ENCODE measurements at places on chromosomes 6 and 20.

- DNase-seq: peak; percentile 91
Measured at GRCh38 chr20:8116067-8116811, 15.8 kb upstream of the PLCB1 start.

DNA sequence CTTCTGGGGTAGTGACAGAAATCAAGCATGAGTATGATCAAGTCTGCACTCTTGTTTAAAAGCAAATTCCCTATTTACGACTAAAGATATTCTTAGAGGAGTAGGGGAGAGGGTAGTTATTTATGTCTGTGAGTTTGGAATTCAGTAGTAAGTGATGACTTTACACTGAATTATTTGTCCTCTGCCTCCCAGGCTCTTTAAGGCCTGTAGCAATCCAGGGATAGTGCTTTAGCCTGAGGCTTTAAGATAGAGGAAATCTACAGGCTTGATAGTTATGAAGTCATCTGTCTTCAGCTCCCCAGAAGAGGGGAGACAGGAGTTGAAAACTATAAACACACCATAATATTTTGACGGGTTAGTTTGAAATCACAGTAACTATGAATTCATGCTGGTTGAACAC, 664.5 kb downstream of the EPM2A start:
- peak; percentile 83 for DNase-seq

DNA sequence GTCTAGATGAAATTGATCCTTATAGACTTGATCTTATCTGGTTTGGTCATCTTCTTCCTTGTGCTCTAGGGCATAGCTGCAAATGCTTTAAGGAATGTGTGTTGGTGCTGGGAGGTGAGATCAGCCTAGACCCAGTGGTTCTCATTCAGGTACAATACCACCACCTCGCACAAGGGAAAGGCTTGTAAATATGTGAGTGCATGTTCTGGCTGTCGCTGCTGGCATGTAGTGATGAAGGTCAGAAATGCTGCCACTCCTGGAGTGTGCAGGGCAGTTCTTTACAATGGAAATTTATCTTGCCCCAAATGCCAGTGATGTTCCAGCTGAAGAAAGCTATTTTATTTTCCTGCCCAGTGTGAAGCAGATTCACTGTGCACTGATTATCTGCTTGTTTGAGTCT, 900.9 kb downstream of the QKI start:
- no peak for DNase-seq

- no peak for DNase-seq
Measured at GRCh38 chr6:110552901-110553641, 76.7 kb upstream of the SLC22A16 start.

GRCh38 chr6:20918868-20919267, 384.6 kb downstream of the CDKAL1 start:
- no peak for DNase-seq

GRCh38 chr6:31664790-31665500, at the start of gene GPANK1:
GPANK1 (minus strand) TSS chr6:31664997; CDS start chr6:31664478, 519 bp downstream.
- peak; percentile 94 for DNase-seq

GRCh38 chr20:5430670-5431069, 113.9 kb upstream of the PROKR2 start:
- DNase-seq: no peak

- DNase-seq: no peak
Measured at GRCh38 chr20:33313686-33314314, 30.8 kb downstream of the BPIFB1 start.

DNA sequence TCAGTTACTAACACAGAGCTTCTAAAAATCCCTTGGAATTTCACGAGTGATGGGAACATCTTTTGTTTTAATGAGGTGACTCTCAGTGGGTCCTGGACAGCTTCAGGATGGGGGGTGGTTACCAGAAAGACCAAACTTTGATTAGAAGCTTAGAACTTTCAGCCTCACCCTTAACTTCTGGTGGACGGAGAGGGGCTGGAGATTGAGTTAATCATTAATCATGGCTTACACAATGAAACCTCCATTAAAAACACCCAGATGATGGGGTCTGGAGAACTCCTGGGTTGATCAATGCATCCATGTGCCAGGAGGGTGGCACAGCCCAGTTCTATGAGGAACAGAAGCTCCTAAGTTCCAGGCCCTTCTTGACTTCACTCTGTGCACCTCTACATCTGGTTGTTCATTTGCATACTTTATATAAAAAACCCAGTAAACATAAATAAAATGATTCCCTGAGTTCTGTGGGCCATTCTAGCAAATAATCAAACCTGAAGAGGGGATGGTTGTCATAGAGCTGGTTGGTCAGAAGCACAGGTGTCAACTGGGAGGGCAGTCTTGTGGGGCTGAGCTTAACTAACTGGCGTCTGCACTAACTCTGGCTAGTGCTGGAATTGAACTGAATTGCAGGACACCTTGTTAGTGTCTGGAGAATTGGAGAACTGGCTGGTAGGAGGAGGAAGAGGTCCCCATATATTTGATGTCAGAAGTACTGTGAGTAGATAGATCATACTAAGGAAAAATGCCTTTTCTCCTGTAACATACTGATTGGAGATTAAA, 10.3 kb downstream of the RMND1 start:
- DNase-seq: no peak

DNA sequence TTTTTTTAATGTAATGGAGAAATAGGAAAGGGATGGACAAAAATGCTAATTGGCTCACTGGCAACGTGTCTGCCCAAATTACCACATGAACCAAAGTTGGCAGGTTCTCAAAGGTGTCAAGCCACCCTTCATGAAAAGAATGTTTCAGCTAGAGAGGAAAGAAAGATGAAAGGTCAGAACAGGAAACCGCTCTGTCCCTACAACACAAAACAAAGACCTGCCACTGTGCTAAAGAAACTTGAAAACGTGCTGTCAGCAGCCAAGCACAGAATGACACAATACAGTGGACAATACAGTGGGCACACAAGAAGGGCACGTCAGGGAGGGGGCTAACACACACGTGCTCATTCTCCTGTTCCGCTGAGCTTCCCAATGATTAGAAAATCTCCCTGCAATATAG, 4.9 kb downstream of the PREP start:
- DNase-seq: no peak

DNA sequence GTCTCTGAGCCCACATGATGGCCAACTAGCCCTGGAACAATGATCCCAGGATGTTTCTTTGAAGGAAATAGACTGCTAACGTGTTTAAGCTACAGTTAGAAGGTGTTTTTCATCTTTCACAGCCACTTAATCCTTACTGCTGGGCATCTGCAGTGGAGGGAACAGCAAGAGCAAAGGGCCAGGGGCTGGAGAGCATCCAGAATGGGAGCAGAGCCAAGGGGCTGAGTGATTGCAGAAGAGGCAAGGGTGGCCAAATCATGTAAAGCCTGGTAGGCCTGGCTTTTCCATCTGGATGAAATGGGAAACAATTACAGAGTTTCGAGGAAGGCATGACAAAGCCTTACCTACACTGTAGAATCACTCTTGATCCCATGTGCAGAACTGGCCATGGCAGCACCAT, 18.7 kb upstream of the LAMP5 start:
- no peak for DNase-seq

DNA sequence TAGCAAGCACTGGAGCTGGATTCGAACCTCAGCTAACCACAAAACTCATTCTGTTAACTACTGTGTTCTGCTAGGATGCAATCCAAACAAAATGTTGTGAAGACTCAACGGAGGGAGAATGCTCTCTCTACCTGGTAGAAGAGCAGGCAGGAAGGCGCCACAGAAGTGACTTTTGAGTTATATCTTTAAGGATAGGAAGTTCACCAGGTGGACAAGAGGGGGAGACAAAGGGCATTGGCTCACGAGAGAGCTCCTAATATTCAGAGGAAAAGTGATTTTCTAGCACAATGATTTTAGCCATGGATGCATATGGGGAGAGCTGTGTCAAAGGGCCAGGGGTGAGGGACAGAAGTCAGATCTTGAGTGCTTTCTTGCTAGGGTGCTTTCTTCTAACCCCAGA, 108.4 kb upstream of the MAFB start:
- peak; percentile 17 for DNase-seq

DNA sequence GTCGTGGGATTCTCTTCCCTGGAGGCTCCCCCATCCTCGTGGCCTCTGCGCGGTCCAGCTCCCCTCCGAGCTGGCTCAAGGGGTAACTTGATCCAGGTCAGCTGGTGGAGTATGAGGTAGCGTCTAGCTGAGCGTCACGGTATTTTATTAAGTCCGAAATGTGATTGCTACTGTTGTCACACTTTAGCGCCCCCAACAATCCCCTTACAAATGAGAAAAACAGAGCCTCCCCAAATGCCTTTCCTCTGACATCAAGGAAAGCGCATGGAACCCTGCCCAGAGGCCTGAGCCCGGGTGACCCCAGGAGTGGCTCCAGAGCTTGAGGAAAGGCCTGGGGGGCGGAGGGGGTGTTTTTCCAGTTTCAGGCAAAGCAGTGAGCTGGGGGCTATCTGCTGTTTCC, 192.4 kb downstream of the ZMYND8 start:
- no peak for DNase-seq

GRCh38 chr6:57048577-57048976, 2.1 kb downstream of the KIAA1586 start:
- peak; percentile 25 for DNase-seq

DNA sequence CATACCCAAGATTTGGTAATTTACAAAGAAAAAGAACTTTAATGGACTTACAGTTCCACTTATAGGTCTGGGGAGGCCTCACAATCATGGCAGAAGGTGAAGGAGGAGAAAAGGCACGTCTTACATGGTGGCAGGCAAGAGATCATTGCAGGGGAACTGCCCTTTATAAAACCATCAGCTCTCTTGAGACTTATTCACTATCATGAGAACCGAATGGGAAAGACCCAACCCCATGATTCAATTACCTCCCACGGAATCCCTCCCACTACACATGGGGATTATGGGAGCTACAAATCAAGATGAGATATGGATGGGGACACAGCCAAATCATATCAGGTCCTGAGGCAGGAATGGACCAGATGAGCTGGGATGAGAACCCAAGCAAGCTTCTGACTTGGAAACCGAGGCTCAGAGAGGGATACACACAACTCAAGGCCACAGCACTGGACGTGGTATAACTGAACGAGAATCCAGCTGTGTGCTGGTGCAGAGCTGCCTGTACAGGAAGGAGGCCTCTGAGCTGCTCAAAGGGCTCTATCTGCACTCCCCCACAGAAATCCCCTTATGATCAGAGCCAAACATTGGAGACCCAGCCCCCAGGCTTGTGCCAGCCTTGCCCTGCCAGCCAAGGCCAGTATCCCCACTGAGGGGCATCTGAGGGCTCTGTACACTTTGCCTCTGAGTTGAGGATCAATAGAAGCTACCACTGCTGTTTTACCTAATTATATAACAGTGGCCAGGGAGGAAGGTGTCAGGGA, 137.8 kb downstream of the CEBPB start:
- DNase-seq: no peak

- DNase-seq: no peak
Measured at GRCh38 chr6:135044639-135045038, 10.0 kb downstream of the HBS1L start.
